ENCODE measurements at places on chromosomes 4 and X.
A peak's percentile ranks its signal among the peaks of the same experiment; 100 is the strongest.

GRCh38 chr4:97239667-97239997, 903.6 kb downstream of the STPG2 start:
- DNase-seq = no peak

DNA sequence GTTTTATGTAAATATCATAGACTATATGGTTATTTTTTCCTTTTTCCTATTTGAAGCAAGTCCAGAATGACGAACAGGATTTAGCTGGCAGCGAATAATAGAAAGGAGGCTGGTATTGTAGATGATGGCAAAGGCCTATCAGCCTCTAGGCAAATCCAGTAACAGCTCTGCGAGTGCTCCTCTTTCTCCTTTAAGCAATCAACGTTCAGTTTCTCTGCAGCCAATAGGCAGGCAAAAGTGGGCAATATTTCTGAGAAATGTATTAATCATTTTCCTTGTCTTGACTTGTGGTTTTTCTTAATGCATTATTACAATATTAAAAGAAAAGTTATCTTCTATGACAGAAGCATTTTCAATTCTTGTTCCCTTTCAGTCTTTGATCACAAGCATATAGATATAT, 183.3 kb downstream of the SH3KBP1 start:
- DNase-seq = no peak

- no peak for DNase-seq
Measured at GRCh38 chr4:48065587-48066052, 49.0 kb downstream of the NIPAL1 start.

- no peak for DNase-seq
Measured at GRCh38 chr4:108087293-108087967, 81.3 kb downstream of the LEF1 start.

DNA sequence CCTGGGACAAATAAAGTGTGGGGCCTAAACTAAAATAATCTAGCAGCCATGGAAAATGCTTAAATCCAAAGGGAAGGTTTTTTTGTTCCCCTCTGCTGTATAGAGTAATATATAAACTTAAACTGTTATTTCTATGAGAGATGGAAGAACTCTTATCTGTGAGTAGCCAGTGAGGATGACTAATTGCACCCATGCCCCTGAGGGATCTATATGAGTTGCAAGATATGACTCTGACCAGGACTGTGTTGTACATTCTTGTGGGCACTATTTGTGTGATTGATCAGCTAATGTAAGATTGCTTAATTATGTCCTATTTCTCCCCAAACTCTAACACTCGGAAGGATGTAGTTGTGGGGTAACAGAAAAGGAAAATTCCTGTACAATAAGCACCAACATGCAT, 35.2 kb upstream of the AMBN start:
- DNase-seq = no peak

DNA sequence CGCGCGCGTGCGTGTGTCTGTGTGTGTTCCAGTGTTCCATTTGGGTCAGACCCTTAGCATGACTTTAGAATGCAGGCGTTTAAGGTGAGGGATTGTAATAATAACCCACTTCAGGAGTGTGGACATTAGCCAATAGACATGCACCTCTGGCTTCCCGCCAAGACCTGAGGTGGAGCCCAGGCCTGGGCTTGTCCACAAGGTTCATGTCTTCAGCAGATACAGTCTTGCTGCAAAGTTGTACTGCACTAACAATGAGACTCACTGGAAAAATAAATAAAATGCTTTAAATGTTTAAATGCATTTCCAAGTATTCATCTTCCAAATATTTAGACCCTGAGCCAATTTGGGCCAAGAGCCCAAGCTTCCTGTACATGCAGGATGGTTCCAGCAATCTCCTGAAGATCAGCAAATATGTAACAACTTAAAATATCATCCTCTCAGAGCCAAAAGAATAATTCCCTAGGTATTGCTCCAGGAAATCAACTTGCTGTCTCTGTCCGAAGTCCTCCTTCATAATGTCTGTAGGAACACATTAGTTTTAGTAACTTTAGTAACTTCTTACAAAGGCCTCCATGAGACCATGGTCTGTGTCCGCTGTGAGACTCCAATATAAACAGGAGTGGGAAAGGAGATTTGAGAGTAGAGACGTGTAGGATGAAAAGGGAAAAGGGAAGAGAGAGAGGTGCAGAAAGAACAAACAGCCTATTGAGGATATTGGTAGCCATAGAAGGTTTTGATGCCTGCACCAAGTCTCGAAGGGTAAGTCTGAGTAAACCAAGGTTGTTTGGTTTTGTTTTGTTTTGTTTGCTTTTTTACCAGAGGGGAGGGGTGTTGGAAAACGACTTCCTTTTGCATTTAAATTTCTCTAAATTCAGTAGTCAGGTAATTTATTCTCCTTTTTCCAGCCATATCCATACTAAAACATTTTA, 98.5 kb upstream of the KLF3 start:
- DNase-seq = no peak

GRCh38 chrX:40506201-40506985, 74.4 kb upstream of the ATP6AP2 start:
- no peak for DNase-seq

GRCh38 chr4:2837904-2838496, 5.6 kb upstream of the ADD1 start:
- peak; percentile 41 for DNase-seq
